ENCODE measurements at places on chromosomes 6 and 20.

- DNase-seq, result peak; percentile 79
Observed at GRCh38 chr6:37483917-37484785, 15.5 kb downstream of the CCDC167 start.

DNA sequence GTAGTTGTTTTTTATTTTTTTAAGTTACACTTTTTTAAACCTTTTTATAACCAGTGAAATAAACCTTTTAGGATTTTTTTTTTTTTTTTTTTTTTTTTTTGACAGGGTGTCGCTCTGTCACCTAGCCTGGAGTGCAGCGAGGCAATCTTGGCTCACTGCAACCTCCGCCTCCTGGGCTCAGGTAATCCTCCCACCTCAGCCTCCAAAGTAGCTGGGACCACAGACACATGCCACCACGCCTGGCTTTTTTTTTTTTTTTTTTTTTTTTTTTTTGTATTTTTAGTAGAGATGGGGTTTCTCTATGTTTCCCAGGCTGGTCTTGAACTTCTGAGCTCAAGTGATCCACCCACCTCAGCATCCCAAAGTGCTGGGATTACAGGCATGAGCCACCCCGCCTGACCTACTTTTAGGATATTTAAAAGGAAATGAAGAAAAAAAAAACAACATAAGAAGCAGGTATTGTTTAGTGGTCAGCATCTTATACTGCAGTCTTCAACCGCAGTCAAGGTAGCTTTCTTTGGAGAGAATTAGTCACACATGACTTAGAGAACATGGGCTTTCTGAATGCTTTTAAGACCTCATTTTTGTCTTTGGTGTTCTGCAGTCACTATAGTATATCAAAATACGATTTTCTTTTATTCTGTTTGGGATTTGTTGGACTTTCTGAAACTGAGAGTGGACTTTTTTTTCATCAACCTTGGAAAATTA, 1.6 kb downstream of the POLR1H start:
- DNase-seq, result no peak

DNA sequence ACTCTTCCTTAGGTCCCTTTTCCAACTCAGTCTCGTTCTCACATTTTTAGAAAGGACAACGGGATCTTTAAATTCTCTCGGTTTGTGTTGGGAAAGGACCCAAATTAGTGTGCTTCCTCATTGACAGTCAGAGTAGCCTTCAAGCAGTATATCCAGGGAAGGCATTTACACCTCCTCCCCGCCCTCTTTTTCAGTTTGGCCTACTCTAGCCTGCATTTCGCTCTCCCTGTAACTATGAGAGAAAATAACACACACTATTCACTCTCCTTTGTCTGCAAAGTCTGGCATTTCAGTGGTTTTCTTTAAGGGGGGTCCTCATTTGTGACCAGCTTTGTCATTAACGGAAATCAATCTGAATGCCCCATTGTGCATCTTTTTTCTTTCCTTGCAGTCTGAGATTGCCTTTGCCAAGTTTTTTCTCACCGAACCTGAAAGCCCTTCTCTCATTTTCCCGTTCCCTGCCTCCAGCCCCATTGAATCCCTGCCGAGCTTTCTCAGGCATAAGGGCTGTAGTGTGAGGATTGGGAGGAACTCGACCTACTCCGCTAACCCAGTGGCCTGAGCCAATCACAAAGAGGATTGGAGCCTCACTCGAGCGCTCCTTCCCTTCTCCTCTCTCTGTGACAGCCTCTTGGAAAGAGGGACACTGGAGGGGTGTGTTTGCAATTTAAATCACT, 393 bp upstream of the FABP7 start:
- no peak for DNase-seq

- DNase-seq, result no peak
Observed at GRCh38 chr20:18907353-18907752, 93.8 kb downstream of the SCP2D1 start.

All from activated naive CD4-positive, alpha-beta T cell treated with anti-CD3 and anti-CD28 coated beads for 36 hours (primary cell).